Thymus (tissue), 14 donors: ENCODE measurements at places on chromosomes 7 and 10. TPM values are rescaled to one million over a fixed set of nuclear protein-coding genes. Genes with fewer than 3 reads are reported as not detected.

DNA sequence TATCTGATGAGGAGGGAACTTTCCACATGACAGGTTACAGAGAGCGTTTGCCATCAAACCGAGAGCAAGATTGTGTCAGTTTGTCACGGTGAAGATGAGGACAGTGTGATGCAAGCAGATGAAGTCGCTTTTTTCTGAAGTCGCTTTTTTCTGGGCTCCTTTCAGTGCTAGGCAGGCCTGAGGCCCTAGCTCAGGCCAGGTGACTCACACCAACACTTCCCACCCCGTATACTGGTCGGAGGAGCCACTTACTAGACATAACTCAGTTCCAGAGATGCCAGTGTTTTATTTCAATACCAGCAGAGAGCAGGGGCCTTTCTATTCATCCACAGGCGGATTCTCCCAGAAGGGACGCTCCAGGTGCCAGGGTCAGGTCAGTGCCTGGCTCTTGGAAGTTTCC, 58.9 kb downstream of the SFMBT2 start:
- no peak for DNase-seq

- DNase-seq: no peak
Measured at GRCh38 chr7:108002726-108003598, at the start of gene LAMB1. Gene LAMB1, minus strand, starts transcription at chr7:108003161. Its CDS starts 276 bp downstream, at chr7:108002885.

DNA sequence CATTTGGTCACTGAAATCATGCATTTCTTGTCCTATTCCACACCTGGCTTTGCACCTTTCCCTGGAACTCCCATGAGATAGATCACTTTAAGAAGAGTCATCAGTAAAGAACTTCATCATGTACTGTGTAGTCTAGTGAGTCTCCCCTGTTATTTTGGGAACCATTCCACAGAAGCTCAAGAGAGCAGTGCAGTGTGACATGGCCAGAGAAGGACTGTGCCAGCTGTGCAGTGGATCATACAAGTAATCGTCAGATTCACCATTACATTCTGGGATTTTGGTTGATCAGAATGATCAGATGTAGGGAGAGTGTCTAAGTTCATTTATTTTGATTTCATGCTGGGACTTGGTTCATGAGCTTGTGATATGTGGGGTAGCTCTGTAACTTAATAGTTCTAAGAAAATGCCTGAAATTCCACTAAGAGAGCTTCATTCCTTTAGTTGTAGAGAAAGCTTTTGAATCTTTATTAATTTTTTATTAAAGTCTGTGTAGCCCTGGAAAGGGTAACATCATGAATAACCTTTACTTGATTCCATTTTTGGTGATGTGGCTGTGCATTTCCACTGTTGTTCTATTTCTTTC, 166.8 kb downstream of the SUGCT start:
- no peak for DNase-seq

The GDF10 gene
- total RNA-seq: 0.47 TPM

The ESYT2 gene
- total RNA-seq: 66.2 TPM
